SHP77 treated with DMSO at 0.1 percent for 48 hours (cell line): ENCODE measurements at places on chromosomes 4 and X.

DNA sequence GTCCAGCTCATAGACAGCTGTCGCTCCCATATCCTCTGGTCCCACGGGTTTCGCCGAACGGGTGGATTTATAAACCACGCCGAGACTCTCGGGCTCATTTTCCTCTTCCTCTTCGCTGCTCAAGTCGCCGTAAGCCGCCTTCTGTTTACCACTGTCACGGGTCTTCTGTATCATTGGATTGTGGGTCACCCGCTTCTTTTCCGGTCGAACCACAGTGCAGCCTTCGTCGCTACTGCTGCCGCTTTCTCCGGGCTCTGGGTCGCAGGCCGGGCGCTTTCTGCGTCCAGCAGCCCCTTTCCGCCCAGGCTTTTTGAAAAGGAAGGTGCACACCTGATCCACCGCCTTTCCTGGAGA, 311 bp downstream of the RNF113A start:
- DNase-seq: no peak

- no peak for DNase-seq
Measured at GRCh38 chr4:175308236-175308635, 390.1 kb downstream of the ADAM29 start.

- DNase-seq: no peak
Measured at GRCh38 chrX:39809331-39809730, 288.4 kb downstream of the BCOR start.

- DNase-seq: no peak
Measured at GRCh38 chrX:24498181-24498580, 33.1 kb downstream of the PDK3 start.

GRCh38 chrX:119497185-119497584, 28.9 kb downstream of the SLC25A5 start:
- no peak for DNase-seq

DNA sequence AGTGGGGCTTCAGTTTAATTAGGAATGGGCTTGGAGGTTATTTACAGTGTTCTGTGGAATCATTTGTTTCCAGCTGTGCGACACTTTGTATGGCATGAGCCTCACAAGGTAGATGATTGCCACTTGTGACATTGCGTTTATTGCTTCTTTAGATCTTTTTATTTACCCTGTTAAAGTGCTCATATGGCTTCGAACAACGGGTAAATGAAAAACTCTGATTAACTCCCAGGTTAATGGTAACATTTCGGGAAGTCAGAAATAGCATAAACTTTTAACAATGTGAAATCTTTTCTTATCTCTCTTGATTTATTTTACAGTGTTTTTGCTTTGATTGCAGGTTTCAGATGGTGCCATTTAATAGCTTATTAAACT, 494.3 kb downstream of the IDS start:
- DNase-seq: no peak

- DNase-seq: no peak
Measured at GRCh38 chr4:153521999-153522801, 56.0 kb downstream of the TMEM131L start.

DNA sequence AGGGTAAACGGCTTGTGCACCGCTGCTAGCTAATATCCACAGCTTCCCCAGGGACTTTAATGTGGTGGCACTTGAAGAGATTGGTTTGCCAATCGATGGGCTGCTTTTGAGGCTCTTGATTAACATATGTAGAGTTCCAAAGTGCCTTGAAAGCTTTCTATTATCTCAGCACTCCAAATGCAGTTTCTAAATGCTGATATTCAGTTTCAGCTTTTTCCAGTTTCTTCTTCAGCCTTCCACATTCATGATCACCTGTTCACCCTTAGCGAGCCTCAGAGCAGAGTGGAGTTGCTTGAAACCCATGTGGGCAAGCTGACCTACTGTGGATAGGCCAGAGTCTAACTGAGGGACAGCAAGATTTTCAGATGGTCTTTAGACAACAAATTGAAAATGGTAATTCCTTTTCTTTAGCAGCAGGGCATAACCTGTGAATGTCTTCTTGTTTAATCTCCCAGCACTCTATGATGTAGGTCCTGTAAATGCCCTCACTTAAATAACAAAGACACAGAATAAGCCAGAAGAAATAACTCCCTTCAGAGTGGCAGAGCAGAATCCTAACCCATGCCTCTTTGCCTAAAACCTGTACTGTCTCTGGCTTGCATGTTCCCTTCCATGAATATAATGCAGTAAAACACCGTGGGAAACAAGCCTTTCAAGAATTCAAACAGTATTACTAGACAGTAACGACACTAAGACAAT, 99.8 kb downstream of the TSPAN5 start:
- no peak for DNase-seq

DNA sequence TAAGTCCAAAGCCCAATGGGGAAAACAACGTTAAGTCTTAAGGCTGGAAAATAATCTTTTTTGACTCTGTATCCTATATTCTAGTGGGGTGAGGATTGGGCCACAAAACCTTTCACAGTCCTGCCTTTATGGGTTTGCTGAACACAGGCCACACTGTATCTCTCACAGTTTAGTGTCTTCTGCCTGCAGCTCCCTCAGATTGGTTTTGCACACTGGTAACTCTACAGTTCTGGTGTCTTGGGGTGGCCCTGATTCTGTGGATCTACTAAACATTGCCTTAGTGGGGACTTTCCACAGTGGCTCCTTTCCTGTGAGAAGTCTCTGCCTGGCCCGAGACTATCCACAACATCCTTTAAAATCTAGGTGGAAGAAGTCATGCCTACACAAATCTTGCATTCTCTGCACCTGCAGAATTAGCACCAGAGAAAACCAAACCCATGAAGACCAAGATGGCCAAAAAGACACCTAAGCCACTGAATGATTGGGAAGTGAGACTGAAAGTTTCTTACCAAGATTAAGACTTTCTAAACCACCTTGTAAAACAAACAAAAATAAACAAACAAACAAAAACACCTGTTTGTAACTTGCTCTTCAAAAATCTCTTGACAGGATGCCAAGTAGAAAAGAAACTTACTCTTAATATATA, 150.4 kb upstream of the PCDH10 start:
- no peak for DNase-seq

GRCh38 chr4:151013944-151014343, 1.1 kb downstream of the LRBA start:
- no peak for DNase-seq

GRCh38 chr4:164779811-164780216, 25.9 kb downstream of the SMIM31 start:
- peak; percentile 33 for DNase-seq

- no peak for DNase-seq
Measured at GRCh38 chr4:8108991-8109390, 49.6 kb downstream of the ABLIM2 start.

- DNase-seq: no peak
Measured at GRCh38 chr4:3465698-3466671, 2.9 kb downstream of the DOK7 start.

- DNase-seq: no peak
Measured at GRCh38 chr4:41154814-41155177, 59.5 kb downstream of the APBB2 start.

DNA sequence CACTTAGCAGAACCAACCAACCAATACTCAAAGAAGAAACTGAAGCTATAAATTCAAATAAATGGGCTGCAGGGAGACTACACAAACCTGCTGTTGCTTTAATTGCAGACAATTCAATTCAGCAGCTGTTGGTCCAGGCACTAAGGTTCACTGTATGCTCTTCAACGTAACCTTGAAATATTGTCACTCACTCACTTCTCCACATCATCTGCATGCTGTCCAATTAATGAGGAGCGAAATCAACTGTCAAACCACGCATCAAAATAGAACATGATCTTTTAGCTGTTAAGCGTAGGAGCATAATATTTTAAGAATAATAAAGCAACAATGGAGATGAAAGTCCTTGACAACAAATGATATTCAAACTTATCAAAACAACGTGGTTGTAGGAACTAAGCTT, 17.0 kb downstream of the ENOX2 start:
- no peak for DNase-seq

GRCh38 chrX:47593522-47593921, 11.3 kb downstream of the TIMP1 start:
- no peak for DNase-seq

DNA sequence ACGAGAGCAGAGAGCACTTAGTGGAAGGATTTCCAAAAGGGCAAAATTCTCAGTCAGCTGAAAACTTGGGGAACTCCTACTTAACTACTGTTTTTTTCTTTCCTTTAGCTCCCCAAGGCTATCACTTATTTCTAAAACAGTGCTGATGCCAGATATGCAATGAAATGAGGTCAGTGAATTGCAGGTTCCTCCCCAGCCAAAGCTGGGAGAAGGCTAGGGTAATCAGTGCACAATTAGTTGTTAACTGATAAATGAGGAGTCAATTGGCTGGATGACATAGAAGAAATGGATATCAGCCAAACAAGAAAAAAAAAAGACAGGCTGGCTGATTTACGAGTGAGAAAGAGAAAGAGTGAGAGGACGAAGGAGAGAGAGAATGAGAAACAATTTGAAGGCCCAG, 195.6 kb downstream of the GPC3 start:
- DNase-seq: no peak

- DNase-seq: no peak
Measured at GRCh38 chr4:114037988-114038387, 58.5 kb upstream of the ARSJ start.

DNA sequence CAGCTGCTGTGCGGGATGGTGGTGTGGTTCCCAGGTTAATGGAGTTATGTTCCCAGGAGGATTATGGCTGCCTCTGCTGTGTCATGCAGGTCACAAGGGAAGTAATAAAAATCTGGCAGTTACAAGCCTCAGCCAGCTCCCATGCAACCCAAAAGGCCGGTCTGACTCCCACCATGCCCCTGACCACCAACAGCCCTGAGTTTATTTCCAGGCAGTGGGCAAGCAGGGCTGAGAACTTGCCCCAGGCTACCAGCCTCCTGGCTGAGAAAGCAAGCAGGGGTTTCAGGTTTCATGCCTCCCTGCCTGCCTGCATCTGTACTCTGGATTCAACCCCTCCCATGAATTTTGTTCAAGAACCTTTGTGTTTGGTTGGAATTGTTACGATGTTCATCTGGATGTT, 732.7 kb upstream of the POU3F4 start:
- no peak for DNase-seq
